ENCODE measurements at places on chromosomes 2 and 18.

- no peak for DNase-seq
These were observed 25.6 kb downstream of the TACR1 start for GRCh38 chr2:75173740-75174139.

GRCh38 chr2:175838979-175839378, 163.1 kb downstream of the LNPK start:
- DNase-seq: no peak

GRCh38 chr2:157480182-157480961, 36.5 kb upstream of the CYTIP start:
- DNase-seq: no peak

GRCh38 chr2:70126413-70126812, 39.1 kb downstream of the PCBP1 start:
- DNase-seq: no peak

- no peak for DNase-seq
These were observed 53.1 kb downstream of the HPCAL1 start for GRCh38 chr2:10355471-10356438.

DNA sequence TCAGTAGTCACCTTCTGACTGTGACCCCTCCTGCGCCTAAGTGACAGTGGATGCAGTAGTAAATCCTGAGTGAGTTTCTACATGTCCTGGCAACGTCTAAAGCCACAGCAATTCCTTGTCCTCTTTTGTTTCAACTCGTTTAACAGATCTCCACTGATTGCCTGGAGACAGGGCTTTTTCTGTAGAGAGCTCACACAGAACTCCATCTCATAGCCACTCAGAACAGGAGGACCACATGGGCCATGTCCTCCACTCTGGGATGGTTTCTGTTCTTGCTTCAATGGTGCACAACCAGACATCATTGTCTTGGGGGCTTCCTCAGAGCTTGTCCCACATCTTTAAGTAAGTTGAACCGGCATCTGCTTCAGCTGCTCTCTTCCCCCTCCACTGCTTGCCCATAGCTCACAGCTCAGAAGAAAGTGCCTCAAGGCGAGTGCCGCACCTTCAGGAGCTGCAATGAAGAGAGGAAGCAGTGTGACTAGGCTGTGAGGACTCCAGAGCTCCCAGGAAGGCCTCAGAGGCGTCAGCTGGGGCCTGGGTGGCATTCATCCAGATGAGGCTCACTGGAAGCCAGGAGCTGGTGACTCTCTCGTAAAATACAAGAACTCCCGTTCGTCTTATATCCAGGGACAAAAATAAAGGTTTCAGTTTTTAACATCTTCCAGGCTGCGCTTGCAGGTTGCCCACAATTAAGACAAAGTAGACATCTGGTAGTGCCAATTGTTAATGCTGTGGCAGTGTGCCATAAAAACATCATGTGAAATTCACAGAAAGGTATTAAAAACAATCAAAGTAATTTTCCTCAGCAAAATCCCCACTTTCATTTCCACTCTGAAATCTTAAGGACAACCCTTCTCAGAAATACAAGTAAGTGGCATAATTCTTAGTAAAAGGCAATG, 37.3 kb downstream of the ST3GAL5 start:
- no peak for DNase-seq

DNA sequence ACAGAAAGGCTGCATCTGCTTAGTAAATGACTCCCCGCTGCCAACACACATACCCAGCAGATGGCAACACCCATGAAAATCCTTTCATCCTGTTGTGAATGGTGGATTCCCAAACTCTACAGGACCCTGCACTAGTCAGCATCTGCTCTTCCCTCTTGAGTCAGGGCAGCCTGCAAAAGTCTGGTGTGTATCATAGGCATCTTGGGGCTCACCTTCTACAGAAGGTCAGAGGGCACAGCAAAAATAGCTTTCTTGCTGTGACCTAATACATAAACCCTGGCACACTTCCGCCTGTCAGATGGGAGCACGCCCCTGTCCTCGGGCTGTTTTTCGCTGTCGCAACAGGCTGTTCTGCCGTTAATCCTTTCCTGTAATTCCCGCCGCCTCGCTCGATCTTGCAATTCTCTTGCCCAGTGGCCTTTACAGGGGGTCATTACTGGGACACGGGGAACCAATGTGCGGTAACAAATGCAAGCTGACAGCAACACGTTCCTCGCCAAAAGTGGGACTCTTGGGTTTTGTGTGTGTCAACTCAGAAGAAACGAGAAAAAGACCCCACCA, 19.9 kb upstream of the SCYGR1 start:
- no peak for DNase-seq

DNA sequence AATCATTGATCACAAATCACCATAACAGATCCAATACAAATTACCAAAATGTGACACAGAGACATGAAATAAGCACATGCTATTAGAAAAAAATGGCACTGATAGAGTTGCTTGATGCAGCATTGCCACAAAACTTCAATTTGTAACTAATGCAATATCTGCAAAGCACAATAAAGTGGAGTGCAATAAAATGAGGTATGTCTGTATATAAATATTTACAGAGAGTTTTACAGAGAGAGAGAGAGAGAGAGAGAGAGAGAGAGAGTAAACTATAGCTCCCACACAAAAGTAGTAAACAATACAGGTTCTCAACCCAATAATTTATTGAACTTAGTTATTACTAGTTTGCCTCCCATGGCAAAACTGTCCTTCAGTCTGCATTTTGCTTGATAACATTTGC, 1807.0 kb downstream of the SUCLG1 start:
- DNase-seq: no peak

DNA sequence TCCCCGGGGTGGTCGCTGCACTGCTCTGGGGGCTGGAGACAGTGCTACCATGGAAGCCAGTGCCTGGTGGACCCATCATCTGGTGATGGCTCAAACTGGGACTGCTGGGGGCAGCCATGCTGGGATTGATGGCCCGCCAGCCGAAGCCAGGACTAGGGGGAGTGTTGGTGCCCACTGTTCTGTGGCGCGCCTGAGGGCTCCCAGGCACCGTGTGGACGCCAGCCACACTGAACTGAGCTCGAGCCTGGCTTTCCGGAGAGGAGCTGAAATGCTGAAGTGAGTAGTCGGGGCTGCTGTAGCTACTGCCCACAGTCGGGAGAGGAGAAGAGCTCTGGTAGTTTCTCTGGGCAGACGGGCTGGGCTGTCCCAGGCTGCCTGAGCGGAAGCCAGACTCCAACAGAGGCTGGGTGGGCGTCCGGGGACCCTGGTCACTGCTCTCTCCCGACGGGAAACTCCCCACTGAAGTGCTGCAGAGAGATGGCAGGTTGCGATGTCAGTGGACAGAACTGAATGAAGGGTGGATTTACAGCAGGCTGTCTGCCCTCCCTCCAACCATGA, 184.4 kb downstream of the TNS1 start:
- no peak for DNase-seq

GRCh38 chr2:65429786-65430602, 2.4 kb downstream of the SPRED2 start:
- DNase-seq: no peak

DNA sequence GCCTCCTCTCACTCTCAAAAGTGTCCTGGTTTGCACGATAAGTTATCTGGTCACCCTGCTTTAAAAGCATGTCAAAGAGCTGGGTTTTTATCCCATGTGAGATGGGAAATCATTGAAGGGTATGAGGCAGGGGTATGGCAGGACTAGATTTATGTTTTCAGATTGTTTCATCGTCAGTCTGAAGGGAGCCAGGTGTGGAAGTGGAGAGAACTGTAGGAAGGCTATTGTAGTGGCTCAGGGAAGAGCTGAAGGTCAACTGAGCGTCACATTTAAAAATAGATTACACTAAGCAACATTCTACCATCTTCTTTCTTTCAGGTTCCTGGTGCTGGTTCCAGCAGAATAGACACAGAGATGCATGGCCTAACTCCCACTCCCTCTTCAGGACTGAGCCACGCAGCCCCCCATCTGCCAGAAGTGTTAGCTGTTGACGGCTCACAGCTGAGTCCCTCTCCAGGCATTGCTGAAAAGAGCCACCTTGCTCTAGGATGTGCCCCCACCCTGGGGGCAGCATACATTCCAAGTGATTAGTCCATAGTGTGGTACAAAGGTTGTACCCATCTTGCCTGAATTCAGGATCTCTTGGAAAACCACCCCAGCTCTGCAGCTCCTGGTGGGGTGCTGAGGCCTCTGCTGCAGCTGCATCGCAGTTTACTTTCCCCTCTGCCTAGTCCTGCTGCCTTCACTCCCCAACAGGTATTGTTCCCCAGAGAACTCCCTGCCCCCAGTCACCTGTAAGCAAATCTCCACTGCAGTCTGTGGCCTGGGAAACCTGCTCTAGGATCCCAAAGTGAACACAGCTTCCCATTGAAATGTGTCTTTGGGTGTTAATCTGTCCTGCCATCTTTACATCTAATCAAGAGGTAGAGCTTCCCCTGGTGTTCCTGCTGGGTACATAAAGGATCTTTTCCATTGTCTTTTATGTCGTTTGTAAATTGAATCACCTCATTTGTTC, 79.5 kb upstream of the KLF7 start:
- DNase-seq: no peak

GRCh38 chr2:157439824-157440186, 4.1 kb downstream of the CYTIP start:
- no peak for DNase-seq

- no peak for DNase-seq
These were observed 2.6 kb downstream of the SEC11C start for GRCh38 chr18:59142274-59142673.

DNA sequence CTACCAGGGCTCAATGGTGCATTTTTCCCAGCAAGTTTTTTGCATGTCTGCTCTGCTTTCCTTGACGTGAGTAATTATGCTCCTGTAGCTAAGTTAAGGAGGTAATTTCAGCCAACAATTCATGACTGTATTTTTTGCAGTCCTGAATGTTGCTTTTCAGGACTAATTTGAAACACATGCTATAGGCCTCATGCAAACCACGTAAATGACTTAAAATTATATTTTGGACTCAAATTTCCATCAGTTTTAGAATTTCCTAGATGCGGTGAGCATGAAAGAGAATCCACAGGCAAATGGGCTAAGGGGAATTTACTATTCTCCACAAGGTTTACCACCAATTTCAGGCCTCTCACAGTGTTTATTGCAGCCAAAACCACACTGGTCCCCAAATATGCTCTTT, 589.9 kb upstream of the LRRTM1 start:
- DNase-seq: no peak

DNA sequence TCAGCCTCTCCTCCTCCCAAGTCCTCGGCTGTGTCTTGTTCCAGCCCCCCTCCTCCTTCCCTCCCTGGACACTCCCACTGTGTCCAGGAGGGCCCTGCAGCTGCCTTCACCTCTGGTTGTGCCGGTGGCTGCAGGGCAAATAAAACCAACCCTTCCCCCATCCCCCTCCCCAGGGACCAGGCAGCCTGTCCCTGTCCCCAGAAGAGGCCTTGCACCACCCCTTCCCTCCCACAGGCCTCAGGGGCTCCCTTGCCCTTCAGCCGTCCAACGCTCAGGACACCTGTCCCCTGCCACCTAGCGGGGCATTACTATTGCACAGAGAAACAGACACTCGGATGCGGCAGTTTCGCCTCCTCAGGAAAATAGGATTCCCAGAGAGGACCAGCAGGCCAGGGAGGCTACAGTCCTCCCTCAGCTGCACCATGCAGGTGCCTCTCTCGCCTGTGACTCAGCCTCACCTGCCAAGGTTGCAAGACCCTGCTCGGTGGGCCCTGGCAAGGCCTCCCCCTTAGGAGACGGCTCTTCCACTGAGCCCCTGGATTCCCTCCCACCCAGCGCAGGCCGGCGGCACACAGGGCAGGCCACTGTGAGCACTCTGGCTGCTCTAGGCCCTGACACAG, 5.5 kb upstream of the GPC1 start:
- no peak for DNase-seq

DNA sequence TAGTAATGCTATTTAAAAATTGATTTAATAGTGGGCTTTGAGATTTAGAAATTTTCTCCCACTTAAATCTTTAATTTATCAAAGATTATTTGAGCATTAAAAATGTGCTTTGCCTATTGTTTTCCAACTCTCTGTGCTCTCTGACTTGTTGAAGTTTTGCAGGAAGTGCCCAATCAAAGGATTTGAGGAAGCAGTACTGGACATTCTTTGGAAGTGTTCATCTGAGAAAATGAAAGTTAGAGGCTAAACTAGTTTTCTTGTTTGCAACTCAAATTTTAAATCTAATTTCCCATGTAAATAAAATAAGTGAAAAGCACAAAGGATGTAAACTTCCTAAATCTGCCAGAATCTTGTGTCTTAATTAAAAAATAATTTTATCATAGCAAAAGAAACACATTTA, 89.1 kb downstream of the CAMKMT start:
- DNase-seq: no peak

- no peak for DNase-seq
These were observed 340.5 kb downstream of the PARD3B start for GRCh38 chr2:204885747-204886146.

DNA sequence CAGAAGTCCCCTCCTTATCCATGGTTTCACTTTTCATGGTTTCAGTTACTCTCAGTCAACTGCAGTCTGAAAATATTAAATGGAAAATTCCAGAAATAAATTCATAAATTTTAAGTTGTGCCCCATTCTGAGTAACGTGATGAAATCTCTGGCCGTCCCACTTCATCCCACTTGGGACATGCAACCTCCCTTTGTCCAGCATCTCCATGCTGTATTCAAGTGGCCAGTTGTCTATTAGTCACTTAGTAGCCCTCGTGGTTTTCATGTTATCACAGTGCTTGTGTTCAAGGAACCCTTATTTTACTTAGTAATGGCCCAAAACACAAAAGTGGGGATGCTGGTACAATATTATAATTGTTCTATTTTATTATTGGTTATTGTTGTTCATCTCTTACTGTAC, 18.0 kb upstream of the DAPL1 start:
- no peak for DNase-seq

DNA sequence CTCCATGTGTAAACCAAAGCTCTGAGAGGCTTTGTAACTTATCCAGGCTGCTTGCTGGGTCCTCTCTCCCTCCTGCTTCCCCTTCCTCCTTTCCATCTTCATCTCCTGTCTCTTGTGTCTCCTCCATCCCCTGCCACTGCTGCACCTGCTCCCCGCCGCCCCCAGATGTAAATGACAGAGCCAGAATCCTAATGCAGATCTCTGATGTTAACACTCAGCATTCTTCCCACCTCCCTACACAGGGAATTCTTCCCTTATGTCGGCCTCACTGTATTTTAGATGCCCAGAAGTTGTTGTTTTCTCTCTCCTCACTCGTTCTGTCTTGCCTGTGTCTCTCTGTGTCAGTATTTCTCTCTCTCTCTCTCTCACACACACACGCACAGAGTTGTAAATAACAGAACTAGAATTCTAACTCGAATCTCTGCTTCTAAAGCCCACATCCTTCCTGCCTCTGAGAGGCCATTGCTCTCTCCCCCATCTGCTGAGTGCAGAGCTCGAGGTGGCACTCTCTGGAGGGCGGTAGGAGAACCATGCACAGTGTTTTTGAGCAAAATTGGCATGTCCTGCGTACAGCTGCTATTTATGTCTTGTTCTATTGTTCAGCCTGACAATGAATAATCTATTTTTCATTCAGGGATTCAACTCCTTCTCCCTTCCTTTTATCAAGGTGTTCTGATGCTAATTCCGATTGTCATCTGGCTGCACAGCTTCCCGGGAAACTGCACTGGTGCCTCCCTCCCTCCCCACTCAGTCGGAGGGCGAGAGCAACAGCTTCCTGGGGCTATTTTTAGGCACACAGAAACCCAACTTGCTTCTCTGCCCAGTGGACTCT, 219.9 kb downstream of the SH3RF3 start:
- DNase-seq: no peak

- no peak for DNase-seq
These were observed 336.6 kb downstream of the SMAD2 start for GRCh38 chr18:47593744-47594472.
